Suprapubic skin (tissue), 4 donors: ENCODE measurements at places on chromosomes 12 and 14.

DNA sequence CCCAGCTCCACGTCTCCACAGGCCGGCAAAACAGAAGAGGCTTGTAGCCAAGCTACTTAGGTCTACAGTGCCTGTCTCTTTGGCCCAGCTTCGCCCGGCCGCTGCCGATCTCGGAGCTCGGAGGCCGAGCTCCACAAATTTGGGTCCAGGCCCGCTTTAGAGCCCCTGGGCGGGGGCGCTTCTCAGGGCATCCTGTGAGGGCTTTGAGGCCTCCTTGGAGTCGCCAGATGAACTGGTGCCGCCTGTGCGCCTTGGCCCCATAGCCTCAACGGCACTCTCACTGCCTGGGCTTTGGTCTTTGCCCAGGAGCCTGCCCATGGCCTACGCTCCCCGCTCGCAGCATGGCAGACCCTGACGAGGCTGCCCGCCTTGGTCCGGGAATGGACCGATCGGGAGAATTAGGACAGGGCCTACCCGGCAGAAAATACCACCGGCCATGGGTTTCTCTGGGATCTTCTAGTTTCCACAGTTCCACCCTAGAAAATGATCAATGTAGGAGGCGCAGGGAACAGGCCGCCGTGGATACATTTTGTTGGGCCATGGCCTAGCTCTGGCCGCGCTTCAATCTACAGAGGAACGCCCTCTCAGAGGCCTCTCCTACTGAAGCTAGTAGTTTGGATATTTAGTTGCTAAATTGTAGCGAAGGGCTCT, 953 bp upstream of the NKX2-8 start:
- no peak for DNase-seq

DNA sequence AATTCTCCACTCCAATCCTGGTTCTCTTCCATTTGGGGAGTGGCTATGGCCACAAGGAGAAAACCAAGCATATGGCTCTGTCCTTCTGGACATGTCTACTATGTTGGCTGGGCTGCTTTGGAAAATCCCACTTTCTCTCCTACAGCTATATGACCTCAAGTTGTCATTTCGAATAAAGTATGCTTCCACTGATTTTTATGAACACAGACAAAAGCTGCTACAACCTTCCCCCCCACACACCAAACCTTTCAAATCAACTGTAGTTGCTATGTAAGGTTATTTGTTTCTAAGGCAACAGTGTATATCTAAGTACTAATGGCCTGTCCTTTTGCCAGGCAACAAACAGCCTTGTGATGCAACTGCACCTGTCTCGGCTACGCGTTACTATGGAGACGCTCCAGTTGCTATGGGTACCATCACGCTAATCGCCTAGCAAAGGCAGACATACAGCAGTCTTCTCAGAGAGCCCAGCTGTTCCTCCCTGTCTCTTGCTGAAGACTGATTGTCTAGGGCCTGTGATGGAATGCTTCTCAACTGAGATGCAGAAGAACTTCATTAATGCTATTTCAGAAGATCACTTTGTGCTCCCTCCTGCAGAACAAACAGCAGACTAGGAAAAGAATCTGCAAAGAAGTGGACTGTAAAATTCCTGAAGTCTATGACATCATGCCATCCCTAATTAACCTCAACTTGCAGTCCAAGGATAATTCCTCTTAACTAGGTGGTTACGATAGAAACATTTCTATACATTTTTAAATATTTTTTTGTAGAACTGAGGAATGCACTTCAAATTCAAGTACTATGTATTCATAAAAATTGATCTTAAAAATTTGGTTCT, 67.6 kb downstream of the FOXN3 start:
- no peak for DNase-seq

DNA sequence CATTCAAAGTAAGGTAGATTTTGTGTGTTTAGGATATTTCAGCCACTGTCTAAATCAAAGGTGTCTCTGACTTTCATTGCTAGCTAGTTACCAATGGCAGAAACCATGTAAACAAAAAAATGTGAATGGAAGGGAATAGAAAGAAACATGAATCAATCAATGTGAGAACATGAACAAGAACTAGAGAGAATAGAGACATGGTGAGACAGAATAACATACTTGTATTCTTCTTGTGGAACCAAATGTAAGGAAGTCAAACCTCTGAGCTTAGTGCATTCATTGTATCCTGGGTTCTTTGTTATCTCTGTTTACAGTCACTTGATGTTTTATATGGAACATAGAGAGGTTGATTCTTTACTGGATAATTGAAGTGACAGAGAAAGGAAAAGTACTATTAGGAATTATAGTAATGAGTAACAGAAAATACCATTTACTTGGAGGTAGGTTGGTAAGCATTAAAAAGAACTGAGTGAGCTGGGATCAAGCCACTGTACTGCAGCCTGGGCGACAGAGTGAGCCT, 2.6 kb upstream of the WNK1 start:
- no peak for DNase-seq

- no peak for DNase-seq
Observed at GRCh38 chr14:91374879-91375702, 42.5 kb downstream of the CCDC88C start.

DNA sequence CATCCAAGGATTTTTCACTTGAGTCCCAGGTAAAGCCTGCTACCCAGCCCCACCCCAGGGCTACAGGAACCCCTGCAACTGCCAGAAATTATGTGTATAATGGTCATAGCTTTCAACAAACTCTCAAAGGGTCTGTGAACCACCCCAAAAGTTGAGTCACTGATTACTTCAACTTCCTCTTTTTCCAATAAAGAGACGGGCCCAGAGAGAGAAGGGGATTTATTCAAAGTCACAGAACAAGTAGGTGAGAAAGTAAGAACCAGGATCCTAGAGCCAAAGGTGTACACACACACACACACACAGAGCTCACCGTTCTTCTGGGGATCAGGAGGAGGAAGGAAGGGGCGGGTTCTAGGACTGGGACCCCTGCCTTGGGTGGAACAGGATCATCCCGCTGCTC, 4.8 kb upstream of the ITPK1 start:
- DNase-seq = no peak

DNA sequence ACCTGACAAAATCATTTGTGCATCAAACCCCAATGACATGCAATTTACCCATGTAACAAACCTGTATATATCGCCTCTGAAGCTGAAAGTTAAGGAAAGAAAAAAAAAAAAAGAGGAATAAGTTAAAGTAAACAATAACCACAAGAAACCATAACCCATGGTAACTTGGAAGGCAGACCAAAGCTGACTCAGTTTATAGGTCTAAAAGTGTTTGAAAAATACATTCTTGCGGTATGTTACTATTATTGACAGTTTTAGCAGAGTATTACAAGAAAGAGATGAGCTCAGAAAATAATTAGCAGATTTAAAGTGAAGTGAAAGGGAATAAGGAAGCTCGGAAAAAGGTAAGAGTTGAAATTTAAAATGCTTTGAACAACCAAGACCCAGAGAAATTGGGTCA, 34.4 kb upstream of the MGAT4C start:
- DNase-seq = no peak
